Osteoblast (primary cell): ENCODE measurements at places on chromosomes 2 and 18.

GRCh38 chr2:147628971-147629421, 215.8 kb upstream of the ACVR2A start:
- DNase-seq, result no peak

DNA sequence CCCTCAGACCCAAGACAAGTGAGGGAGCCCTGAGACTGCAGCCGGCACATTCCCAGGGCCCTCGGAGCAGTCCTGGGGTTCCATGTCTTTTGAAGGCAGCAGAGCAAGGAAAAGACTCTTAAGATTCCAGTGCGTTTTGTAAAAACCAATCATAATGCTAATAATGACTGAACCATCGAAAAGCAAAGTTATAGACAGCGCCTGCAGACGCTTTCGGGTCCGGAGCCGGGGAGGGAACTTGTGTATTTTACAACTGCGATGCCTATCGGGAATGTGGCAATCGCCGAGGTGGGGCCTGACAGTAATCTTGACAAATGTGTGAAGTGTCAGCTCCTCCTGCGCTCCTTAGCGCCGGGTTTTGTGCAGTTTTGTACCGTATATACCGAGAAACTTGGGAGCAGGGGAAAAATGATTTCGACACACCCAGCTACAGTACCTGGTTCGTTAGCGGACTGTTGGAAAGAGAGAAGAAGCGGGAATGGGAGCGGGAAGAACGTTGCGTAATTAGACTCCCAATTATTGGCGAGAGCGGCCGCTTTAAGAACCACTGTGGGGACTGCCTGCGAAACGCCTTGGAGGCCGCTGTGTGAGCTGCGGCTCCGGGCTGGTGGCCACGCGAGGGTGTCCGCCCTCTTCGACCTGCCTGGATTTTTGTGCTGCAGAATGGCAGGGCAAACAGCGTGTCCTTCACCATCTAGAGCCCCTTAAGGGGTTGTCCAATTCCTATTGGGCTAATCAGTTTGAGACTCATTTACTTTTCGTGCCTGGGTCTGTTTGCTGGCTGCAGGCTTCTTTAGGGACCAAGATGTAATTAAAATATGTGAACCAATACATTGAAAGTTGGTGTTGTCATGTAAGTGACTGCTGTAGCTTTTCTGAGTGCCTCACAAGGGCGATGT, 2.4 kb downstream of the EPAS1 start:
- DNase-seq, result peak; percentile 90

DNA sequence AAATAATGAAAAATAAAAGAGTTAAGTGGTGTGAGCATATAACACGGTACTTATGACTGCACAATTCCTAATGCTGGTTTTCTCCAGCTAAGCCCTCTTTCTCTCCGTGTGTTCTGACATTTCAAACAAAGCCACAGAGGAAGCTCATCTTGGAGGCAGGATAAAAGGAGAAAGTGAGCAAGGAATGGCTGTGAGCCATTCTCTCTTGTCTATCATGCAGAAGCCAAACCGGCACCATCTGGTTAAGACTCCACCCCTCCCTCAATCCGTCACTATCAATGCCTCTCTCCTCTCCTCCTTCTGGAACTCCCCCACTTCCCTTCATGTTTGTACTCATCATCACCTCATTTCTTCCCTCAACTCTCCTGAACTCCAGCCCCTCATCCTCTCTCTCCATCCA, 210.4 kb downstream of the TMEM163 start:
- no peak for DNase-seq

GRCh38 chr2:12005886-12006681, 259.7 kb downstream of the LPIN1 start:
- DNase-seq, result peak; percentile 61

GRCh38 chr2:68009526-68009925, 53.3 kb downstream of the C1D start:
- DNase-seq, result peak; percentile 56

DNA sequence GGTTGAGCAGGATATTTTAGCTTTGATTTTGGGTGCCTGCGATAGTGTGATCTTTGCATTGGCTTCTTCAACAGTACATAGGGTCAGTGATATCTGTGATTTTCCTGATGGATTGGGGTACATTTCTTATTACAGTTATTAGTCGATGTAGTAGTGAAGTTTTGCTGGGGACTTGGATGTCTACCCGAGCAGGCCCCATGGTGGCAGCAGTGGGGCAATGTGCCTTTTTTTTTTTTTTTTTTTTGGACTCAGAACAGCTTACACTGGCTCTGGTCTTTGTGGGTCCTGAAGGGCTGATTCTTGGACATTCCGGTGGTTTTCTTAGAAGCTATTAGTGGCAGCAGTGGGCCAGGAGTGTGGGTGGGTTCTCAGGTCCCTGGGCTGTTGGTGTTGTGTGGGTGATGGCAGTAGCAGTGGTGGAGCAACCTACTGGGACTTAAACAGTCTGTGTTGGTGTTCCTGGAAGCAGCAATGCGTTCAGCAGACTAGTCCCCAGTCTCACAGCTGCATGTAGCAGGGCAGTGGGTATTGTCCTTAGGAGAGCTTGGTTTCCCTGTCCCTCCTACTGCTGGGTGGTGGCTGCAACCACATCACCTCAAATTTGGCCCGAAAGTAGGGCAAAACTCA, 53.7 kb upstream of the SLC4A10 start:
- no peak for DNase-seq

GRCh38 chr2:119252186-119253113, 28.8 kb downstream of the STEAP3 start:
- DNase-seq, result peak; percentile 97

- no peak for DNase-seq
Measured at GRCh38 chr2:6880200-6880733, 2.7 kb downstream of the RSAD2 start.

GRCh38 chr2:158936978-158937377, 31.5 kb upstream of the TANC1 start:
- peak; percentile 74 for DNase-seq

GRCh38 chr2:240500561-240501423, 57.0 kb downstream of the ANKMY1 start:
- DNase-seq, result peak; percentile 41

- peak; percentile 58 for DNase-seq
Measured at GRCh38 chr2:224658780-224659405, 57.3 kb downstream of the CCDC195 start.

DNA sequence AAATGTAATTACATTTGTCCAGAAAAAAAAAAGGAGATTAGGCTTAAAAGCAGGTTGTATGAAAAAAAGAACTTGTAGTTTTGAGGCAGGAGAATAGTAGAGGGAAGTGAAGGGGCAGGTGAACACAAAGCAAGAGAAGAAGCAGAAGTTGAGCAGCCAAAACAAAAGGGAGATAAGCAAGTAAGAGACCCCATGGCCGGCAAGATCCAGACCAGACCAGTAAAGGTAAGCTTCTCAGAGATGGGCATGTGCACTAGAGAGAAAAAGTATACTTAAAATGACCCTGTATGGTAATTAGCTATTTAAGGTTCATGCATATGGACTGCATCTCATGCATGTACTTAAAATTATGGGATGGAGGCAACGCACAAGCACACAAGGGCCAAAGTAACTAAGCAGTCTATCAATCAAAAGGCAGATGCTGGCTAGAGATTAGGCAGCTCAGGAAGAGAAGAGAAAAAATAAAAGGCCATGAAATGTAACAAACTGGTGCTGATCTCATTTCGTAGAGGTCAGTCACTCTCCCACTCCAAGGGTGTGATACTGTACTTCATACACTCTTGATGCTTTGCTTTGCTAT, 9.7 kb downstream of the SIGLEC15 start:
- no peak for DNase-seq

DNA sequence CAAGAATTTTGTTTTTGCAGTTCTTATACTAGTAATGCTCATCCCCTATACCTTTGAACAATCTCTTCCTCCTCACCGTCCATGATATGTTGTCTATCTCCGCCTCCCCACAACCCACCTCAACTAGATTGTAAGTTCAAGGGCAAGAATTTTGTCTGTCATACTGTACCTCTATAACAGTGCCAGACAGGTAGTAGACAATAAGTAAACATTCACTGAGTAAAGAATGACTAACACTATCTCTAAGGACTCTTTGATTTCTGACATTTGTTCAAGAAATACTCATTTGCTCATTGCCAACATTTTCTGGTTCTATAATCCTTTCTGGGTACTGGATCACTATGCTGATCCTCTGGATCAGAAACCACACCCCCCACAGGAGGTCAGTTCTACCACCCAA, 82.4 kb downstream of the EXOC6B start:
- no peak for DNase-seq
